ENCODE measurements at places on chromosomes 16 and 17.

GRCh38 chr16:73152386-73153125 is 104.6 kb upstream of the ZFHX3 start:
- no peak for DNase-seq

- peak; percentile 42 for DNase-seq
Observed at GRCh38 chr16:20899071-20899470, 1.1 kb downstream of the DCUN1D3 start.

GRCh38 chr17:50511058-50511457 is 2.8 kb downstream of the MYCBPAP start:
- DNase-seq: peak; percentile 42

DNA sequence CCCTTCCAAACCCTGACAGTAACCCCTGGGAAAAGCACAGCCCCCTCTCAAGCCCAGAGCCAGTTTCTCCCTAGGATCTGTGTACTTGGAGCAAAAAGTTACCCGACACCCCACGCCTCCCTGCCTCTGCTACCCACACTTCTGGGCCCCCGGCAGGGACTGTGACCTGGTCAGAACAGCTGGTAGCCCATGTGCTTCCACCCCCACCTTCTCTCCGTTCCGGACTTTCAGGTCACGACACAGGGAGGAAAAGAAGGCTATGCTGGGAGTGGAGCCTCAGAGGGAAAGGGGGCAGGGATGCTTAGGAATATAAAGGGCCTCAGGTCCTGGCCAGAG is 6.4 kb downstream of the PPY start:
- DNase-seq: no peak

- DNase-seq: peak; percentile 18
Observed at GRCh38 chr17:2237950-2238349, 65.6 kb downstream of the SMG6 start.

GRCh38 chr17:70767102-70767701 is 597.9 kb downstream of the KCNJ2 start:
- DNase-seq: peak; percentile 40

DNA sequence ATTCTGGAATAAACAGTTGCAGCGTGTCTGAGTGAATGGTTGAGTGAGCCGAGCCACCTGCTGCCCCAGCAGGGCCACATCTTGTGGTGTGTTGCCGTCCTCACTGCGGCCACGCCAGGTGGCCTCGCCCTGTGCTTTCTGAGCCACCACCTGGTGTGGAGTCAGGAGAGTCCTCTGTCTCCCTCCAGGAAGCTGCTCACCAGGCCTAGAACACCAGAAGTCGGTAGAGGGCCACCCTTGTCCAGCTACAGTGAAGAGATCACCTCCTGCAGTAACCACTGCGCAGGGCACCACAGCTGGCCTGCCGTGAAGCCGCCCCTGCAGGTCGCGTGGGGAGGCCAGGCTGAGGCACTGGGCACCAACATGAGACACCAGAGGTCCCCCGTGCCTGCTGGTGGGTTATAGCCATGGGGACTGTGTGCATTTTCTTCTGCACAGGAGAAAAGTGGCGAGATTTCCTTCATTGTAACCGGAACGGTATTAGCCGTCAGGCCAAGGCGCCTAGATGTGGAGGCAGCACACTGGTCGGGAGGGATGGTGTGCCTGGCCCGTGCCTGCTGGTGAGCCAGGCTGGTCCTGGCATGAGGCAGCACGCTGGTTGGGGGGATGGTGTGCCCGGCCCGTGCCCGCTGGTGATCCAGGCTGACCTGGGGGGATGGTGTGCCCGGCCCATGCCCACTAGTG is 28.9 kb upstream of the FOXK2 start:
- DNase-seq: no peak

GRCh38 chr17:4555873-4556759 is 932 bp upstream of the MYBBP1A start:
- no peak for DNase-seq

GRCh38 chr17:48385319-48385718 is 44.7 kb downstream of the SKAP1 start:
- no peak for DNase-seq

GRCh38 chr17:73911726-73912372 is 267.6 kb upstream of the SDK2 start:
- peak; percentile 8 for DNase-seq

DNA sequence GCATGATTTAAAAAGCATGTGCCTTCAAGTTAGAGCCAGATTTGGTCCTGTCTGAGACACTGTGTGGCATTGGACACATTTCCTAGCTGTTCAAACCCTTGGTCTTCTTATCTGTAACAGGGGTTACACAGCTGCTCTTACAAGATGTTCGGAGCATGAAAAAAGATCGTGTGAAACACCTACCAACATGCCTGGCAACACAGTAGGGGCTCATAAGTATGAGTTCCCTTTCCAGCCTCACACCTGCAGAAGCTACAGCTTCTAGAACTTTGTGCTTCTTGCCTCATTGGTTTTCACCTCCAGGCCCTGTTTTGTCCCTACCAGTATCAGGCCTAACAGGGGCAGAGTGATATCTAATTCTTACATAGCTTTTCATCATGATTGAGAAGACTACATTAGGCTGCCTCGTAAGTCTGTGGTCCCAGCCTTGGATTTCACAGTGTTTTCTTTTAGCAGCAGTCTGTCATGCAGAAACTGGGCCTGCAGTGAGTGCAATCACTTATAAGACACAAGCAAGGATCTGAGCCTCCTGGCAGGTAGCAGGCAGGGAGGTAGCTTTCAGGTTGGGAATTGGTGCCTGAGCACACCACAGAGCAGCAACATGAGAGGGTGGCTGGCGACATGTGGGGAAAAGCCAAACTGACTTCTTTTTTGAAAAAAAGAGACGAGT is 78.8 kb downstream of the CCDC182 start:
- DNase-seq: no peak

GRCh38 chr17:49216953-49217650 is 6.6 kb downstream of the ABI3 start:
- no peak for DNase-seq

DNA sequence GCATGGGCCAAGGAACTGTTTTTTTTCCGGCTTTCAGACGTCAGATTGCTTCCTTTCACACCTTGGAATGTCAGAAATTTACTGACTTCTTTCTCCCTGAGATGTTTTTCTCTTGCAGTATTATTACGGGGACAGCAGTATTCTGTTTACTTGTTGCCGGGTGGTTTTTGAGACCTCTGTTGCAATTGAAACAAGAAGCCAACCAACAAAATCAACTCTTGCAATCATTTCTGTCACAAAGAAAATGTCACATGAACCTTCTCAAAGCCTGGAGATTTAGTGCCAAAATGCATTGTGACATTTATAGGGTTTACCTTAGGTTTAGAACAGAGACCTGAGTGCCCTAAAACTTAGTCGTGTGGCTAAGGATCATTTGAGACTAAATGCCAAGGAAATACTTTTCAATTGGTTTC is 174.3 kb downstream of the MAP2K6 start:
- DNase-seq: no peak

- DNase-seq: peak; percentile 57
Observed at GRCh38 chr16:79601931-79602627, 1.5 kb upstream of the MAF start.

DNA sequence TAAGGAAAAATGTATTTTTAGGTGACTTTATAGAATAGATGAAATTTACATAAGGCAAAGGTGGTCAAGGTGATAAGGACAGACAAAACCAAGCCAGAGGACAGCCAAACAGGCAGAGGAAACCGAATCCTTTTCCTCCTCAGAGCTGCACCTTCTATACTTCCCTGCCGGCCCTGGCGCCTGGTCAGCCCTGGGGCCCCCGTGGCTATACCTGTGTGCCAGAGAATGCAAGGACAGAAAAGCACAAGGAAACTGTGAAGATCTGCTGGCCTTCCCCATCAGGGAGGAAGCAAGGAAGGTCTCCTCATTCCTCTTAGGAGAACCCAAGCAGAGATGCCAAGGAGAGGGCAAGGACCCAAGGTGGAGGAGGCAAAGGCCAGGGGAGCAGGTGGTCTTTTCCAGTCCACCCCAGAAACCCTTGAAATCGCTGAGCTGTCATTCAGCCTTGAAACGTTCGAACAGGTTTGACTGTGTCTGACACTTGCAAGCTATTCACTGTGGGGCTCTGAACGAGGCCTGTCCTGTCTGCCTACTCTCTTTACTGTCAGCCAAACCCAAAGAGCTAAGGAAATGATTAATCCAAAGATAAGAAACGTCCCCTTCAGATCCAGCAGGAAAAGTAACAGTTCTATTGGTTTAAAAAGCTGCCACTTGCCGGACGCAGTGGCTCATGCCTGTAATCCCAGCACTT is 114.4 kb downstream of the XYLT1 start:
- DNase-seq: no peak
